ENCODE measurements at places on chromosomes 2 and 18. TPM values are rescaled to one million over a fixed set of nuclear protein-coding genes. Genes with fewer than 3 reads are reported as not detected.

The TUBA4B gene
- total RNA-seq: not detected

The GPD2 gene
- total RNA-seq: 11.3 TPM

The CLIP4 gene
- total RNA-seq: 37.7 TPM

The DSEL gene
- 0.17 TPM for total RNA-seq

The ARHGAP25 gene
- total RNA-seq: 142 TPM

The FAM237A gene
- total RNA-seq: not detected

The AGXT gene
- not detected for total RNA-seq

The DHRS9 gene
- not detected for total RNA-seq

The LAMA3 gene
- total RNA-seq: not detected

The SLC66A3 gene
- total RNA-seq: 26.9 TPM

The SETBP1 gene
- total RNA-seq: 1.6 TPM

The FAM228A gene
- total RNA-seq: not detected

The SUCLG1 gene
- 47.4 TPM for total RNA-seq

The MXD1 gene
- 40.6 TPM for total RNA-seq

The DUSP11 gene
- total RNA-seq: 51.7 TPM

DNA sequence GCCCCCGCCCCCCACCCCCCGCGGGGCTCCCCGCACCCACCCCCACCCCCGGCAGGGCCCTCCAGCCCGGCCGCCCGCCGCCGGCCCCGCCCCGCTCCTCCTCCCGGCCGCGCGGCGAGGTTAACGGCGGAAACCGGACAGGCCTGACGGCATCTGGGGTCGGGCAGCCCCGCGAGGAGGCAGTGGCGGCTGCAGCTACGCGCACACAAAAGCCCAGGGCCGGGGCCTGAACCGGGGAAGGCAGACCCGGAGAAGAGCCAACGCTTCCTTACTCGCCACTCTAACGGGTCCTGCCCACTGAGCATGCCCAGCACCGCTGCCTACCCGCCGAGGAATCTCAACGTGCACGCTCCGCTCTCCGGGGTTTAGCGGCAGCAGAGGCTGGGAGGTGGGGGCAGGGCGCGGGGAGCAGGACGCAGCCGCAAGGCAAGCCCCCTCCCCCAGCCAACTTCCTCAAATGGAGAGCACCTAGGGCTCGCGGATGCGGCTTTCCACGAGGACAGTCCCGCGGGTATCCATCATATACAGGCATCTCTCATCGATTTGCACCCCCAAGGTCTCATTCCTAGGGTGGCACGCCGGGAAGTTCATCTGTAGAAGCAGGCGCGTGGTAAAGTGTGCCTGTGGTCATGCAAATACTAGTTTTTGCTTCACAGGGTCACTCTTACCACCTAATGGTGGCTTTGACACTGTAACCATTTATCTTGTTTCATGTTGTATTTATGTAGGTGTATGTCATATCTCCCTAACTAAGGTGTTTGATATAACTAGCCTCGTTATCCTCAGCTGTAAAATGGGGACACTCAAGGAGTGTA lies at the start of gene MEMO1:
Gene MEMO1 (minus strand): TSS at position 339 of the 815 bp plus-strand sequence. CDS start 761 bp downstream, outside the sequence.
- peak within 1 kb of the TSS; percentile 80 for H3K27ac ChIP-seq
- no peaks in the 10 kb centered on the region for H3K36me3 ChIP-seq
- DNase-seq: peak; percentile 77
- H3K4me3 ChIP-seq: peak within 1 kb of the TSS; percentile 86
- peaks cover 38% of the 10 kb centered on the region for H3K4me1 ChIP-seq

- H3K27me3 ChIP-seq: no peaks in the 10 kb centered on the region
- no peak overlapping the region for H3K4me3 ChIP-seq
- H3K4me1 ChIP-seq: no peaks in the 10 kb centered on the region
- no peak for DNase-seq
These were observed 8.6 kb upstream of the NCOA1 start for GRCh38 chr2:24482251-24482971.

GRCh38 chr2:196279541-196279940 lies 108.2 kb upstream of the STK17B start:
- H3K27ac ChIP-seq: no peak overlapping the region
- no peak for DNase-seq
- H3K4me1 ChIP-seq: peaks cover 25% of the 10 kb centered on the region
- no peaks in the 10 kb centered on the region for H3K36me3 ChIP-seq

DNA sequence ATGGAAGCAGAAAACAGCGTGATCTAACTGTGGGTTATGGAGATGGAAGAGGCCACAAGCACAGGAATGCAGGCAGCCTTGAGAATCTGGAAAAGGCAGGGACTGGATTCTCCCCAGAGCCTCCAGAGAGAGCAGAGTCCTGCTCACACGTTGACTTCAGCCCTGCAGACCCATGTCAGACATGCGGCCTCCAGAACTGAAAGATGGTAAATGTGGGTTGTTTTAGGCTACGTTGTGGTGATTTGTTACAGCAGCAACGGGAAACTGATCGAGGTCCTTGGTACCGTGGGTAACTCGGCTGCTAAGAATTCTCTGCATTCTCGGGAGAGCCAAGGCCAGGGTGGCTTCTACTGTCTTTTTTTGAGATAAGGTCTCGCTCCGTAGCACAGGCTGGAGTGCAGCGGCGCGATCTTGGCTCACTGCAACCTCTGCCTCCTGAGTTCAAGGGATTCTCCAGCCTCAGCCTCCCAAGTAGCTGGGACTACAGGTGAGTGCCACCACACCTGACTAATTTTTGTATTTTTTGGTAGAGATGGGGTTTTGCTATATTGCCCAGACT lies 97.1 kb downstream of the ACKR3 start:
- H3K27me3 ChIP-seq: no peaks in the 10 kb centered on the region
- no peaks in the 10 kb centered on the region for H3K4me1 ChIP-seq
- DNase-seq: no peak
- no peak overlapping the region for H3K4me3 ChIP-seq
- no peak overlapping the region for H3K27ac ChIP-seq

- no peak overlapping the region for H3K27ac ChIP-seq
- no peaks in the 10 kb centered on the region for H3K4me1 ChIP-seq
- no peaks in the 10 kb centered on the region for H3K36me3 ChIP-seq
These were observed 45.2 kb upstream of the MEIS1 start for GRCh38 chr2:66389651-66390131.

- H3K36me3 ChIP-seq: no peaks in the 10 kb centered on the region
- H3K27ac ChIP-seq: no peak overlapping the region
- no peak overlapping the region for H3K4me3 ChIP-seq
- H3K27me3 ChIP-seq: peaks cover 2% of the 10 kb centered on the region
- H3K4me1 ChIP-seq: peaks cover 5% of the 10 kb centered on the region
- no peak for DNase-seq
These were observed 3.7 kb downstream of the FTCDNL1 start for GRCh38 chr2:199847181-199847864.

- no peaks in the 10 kb centered on the region for H3K4me1 ChIP-seq
- no peak overlapping the region for H3K4me3 ChIP-seq
- H3K27ac ChIP-seq: no peak overlapping the region
- DNase-seq: no peak
These were observed 77.5 kb upstream of the HK2 start for GRCh38 chr2:74756356-74756890.

DNA sequence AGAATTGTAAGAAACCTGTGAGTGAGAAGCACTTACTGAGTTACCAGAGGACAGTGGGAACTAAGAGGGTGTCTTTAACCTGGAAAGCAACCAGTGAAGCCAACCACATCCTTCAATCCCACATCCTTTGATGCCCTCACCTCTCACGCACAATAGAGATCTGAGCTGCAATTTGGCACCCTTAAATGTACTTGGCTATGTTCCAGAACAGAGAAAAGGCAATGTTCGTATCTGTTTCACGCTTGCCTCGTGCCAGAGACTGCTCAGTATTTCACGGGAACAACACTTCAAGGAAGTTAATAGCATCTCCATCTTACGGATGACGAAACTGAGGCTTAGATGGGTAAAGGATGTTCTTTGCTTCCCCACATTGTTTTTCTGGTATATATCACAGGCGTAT lies 167.4 kb downstream of the DPP10 start:
- H3K4me1 ChIP-seq: no peaks in the 10 kb centered on the region
- H3K4me3 ChIP-seq: no peak overlapping the region
- H3K36me3 ChIP-seq: no peaks in the 10 kb centered on the region
- no peak overlapping the region for H3K27ac ChIP-seq
- no peaks in the 10 kb centered on the region for H3K27me3 ChIP-seq

- H3K27me3 ChIP-seq: no peaks in the 10 kb centered on the region
- H3K36me3 ChIP-seq: no peaks in the 10 kb centered on the region
- H3K4me3 ChIP-seq: no peak overlapping the region
- H3K4me1 ChIP-seq: no peaks in the 10 kb centered on the region
These were observed 18.8 kb upstream of the ALPI start for GRCh38 chr2:232437195-232437571.

GRCh38 chr2:127425540-127426490 lies 7.6 kb downstream of the PROC start:
- H3K27ac ChIP-seq: no peak overlapping the region
- DNase-seq: no peak

- peaks cover 5% of the 10 kb centered on the region for H3K27me3 ChIP-seq
- no peaks in the 10 kb centered on the region for H3K4me1 ChIP-seq
- DNase-seq: no peak
- H3K4me3 ChIP-seq: no peak overlapping the region
These were observed 13.7 kb downstream of the GPR17 start for GRCh38 chr2:127659408-127660290.

GRCh38 chr2:118800736-118801135 lies 46.7 kb downstream of the EN1 start:
- H3K4me3 ChIP-seq: no peak overlapping the region
- H3K4me1 ChIP-seq: no peaks in the 10 kb centered on the region
- H3K27me3 ChIP-seq: peaks cover 5% of the 10 kb centered on the region
- no peak for DNase-seq
- no peaks in the 10 kb centered on the region for H3K36me3 ChIP-seq

DNA sequence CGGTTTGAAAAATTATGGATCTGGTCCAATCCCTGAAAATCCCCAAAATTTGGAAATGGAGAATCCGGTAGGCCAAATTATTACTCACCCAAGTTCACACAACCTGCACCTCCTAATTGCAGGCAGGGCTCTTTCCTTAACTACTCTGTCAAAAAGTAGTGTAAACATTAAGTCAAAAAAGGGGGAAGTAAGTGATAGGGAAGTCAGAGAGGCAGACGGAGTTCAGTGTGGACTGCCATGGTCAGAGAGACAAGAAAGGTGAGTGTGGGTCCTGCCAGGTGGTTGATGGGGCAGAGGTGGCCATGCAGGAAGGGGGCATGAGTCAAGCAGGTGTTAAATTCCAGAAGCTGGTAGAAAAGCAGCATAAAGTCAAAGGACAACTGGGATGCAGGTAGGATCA lies 104.7 kb upstream of the STPG4 start:
- H3K4me1 ChIP-seq: no peaks in the 10 kb centered on the region
- no peaks in the 10 kb centered on the region for H3K27me3 ChIP-seq
- H3K4me3 ChIP-seq: no peak overlapping the region
- H3K36me3 ChIP-seq: no peaks in the 10 kb centered on the region
- no peak overlapping the region for H3K27ac ChIP-seq

GRCh38 chr18:47745227-47745626 lies 185.2 kb downstream of the SMAD2 start:
- no peaks in the 10 kb centered on the region for H3K4me1 ChIP-seq
- H3K27me3 ChIP-seq: peaks cover 2% of the 10 kb centered on the region
- H3K4me3 ChIP-seq: no peak overlapping the region
- no peak for DNase-seq

- H3K4me3 ChIP-seq: no peak overlapping the region
- peaks cover 7% of the 10 kb centered on the region for H3K27me3 ChIP-seq
- H3K36me3 ChIP-seq: no peaks in the 10 kb centered on the region
- DNase-seq: no peak
These were observed 49.6 kb downstream of the SRD5A2 start for GRCh38 chr2:31531101-31531500.

DNA sequence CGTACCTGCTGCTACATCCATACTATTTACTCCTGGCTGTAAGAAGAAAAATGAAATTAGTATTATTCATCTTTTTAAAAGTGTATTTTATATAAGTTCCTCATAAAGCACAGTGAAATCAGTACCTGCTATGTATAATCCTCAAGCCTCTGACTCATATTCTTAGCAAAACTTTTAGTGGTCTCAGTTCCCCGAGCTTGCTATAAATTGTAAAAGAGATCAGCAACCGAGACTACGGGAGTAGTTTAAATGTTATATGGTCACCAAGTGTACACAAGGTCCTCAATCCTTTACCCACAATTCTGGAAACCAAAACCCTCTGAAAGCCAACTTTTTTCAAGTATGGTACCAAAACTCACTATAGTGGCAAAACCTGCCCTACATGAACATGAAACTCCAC lies 24.2 kb downstream of the PRPF40A start:
- no peak overlapping the region for H3K27ac ChIP-seq
- no peaks in the 10 kb centered on the region for H3K27me3 ChIP-seq
- H3K4me1 ChIP-seq: peaks cover 24% of the 10 kb centered on the region
- H3K36me3 ChIP-seq: peaks cover 22% of the 10 kb centered on the region
- H3K4me3 ChIP-seq: peak overlapping the region; percentile 82
- peak; percentile 23 for DNase-seq

GRCh38 chr2:45283764-45284620 lies 274.7 kb upstream of the SIX2 start:
- H3K27me3 ChIP-seq: no peaks in the 10 kb centered on the region
- no peak overlapping the region for H3K27ac ChIP-seq
- H3K36me3 ChIP-seq: no peaks in the 10 kb centered on the region
- no peak overlapping the region for H3K4me3 ChIP-seq
- no peak for DNase-seq

- H3K36me3 ChIP-seq: no peaks in the 10 kb centered on the region
- DNase-seq: peak; percentile 37
- peaks cover 61% of the 10 kb centered on the region for H3K4me1 ChIP-seq
- H3K27me3 ChIP-seq: no peaks in the 10 kb centered on the region
- peak overlapping the region; percentile 69 for H3K4me3 ChIP-seq
These were observed 7.4 kb downstream of the PMAIP1 start for GRCh38 chr18:59907172-59907571.

GRCh38 chr2:57902578-57902977 lies 144.0 kb upstream of the VRK2 start:
- H3K27ac ChIP-seq: no peak overlapping the region
- no peak overlapping the region for H3K4me3 ChIP-seq
- H3K27me3 ChIP-seq: no peaks in the 10 kb centered on the region

DNA sequence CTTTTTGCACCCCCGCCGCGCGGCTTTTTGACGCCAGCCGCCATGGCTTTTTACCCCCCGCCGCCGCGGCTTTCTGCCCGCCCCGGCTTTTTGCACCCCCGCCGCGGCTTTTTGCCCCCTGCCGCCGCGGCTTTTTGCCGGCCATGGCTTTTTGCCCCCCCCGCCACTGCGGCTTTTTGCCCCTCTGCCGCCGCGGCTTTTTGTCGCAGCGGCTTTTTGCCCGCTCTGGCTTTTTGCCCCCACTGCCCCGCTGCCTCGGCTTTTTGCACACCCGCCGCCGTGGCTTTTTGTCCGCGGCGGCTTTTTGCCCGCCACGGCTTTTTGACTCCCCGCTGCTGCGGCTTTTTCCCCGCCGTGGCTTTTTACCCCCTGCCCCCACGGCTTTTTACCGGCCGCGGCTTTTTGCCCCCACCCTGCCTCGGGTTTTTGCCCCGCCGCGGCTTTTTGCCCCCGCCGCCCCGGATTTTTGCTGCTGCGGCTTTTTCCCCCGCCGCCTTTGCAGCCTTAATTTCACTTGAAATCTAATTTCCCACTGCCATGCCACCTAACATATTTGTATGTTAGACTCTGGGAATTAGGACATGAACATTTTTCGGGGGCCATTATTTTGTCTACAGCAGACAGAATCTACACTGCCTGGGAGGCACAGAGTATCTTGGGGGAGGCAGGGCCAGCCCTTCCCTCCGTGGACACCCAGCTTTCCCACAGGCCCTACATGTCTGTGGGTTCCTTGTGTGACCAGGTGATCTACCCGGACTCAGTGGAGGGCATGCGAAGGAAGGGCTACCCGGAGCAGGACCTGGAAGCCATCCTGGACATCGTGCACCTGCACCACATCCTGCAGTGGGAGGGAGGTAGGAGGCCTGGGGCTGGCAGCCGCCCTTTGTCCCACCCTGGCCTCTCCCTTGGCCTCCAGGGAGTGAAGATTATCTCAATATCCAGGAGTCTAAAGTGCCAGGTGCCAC lies 3031.0 kb upstream of the TEKT4 start:
- no peaks in the 10 kb centered on the region for H3K27me3 ChIP-seq
- no peak for DNase-seq
- no peak overlapping the region for H3K27ac ChIP-seq
- H3K36me3 ChIP-seq: no peaks in the 10 kb centered on the region
- no peak overlapping the region for H3K4me3 ChIP-seq

Data from CD4-positive, CD25-positive, alpha-beta regulatory T cell (primary cell).